Chondrocyte (in vitro differentiated cells): ENCODE measurements at places on chromosomes 16 and 17. TPM values are rescaled to one million over a fixed set of nuclear protein-coding genes. Genes with fewer than 3 reads are reported as not detected.

Gene CRISPLD2
- 1.7 to 12.1 TPM (median 11.7 TPM) in 3 replicates for total RNA-seq

Gene P2RX5
- total RNA-seq, result 0.18 to 1.1 TPM (median 0.30 TPM) in 3 replicates

- no peak for DNase-seq
Measured at GRCh38 chr17:27651411-27652345, 20.7 kb downstream of the LGALS9 start.

- DNase-seq, result no peak
Measured at GRCh38 chr17:82444284-82444893, 6.2 kb downstream of the CYBC1 start.

DNA sequence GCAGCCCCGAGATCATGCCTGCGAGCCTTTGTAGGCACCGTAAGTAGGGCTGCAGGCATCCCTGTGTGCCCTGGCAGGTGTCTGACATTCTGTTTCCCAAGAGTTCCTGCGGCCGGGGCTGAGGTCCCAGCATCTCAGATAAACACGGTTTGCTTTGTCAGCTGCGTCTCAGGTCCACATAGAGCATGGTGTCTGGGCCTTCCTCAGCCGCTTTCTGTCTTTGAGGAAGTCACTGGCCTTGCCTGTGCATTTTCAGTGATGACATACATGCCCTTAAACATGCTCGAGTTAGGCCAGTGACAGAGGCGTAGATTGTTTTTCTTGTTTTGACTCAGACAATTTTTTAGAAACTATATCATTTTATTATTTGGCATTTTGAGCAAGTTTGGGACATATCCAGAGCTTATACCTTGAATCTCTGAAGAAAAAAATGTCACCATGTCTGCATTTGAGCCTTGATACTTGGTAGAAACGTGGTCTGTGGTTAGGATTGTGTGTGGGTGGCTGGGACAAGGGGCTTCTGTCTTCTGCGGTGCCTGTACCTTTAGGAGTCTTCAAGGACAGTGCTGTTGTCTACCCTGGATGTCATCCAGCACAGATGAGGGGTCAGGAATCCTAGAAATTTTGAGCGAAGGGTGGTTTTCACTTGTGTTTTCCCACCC is 105.8 kb downstream of the SNX29 start:
- no peak for DNase-seq

DNA sequence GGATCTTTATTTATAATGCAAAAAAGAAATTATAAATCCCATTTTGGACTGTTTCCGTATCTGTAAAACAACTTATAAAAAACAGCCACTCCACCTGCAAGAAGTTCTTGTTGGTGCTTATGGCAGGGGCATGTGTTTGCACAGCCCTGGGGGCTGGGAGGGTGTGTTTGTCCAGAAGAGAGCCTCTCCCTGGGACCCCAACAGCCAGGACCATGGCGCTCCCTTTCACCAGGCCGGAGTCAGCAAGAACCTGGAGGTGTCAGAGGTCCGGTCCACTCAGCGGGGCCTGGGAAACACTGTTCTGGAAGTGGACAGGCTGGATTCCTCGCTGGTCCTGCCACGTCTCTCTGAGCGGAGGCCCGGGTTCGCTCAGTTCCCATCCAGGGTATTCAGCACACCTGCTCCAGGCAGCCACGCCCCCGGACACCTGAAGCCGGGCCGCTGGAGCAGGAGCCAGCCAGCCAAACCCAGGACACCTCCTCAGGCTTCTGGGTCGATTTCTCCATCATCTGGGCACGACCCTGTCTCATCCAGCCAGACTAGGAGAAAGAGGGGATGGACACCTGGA is 18.9 kb upstream of the GINS2 start:
- no peak for DNase-seq

DNA sequence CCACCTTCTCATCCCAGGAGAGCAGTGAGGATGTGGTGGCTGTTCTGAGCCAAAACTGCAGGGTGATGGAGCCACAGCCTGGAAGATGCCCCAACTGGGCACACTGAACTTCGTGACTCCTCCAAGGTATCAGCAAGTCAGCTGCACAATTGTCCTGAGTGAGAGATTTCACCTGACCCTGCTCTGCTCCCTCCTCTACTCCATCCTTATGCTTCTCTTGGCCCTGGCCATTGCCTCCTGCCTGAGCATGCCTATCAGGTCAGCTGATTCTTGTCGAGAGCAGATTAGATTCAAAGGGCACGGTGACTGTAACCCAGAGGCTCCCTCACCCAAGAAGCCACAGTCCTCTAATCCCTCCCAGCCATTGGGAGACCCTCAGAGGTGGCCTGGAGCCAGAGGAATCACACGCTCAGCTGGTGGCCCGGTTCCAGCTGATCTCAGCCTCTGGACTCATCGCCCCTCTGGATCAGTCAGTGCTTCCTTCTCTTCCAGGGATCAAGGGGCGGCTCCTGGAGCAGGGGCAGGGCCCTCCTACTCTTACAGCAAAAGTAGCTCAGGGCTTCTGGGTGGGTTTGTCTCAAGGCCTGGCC is 7.0 kb upstream of the CYB561 start:
- DNase-seq, result no peak

DNA sequence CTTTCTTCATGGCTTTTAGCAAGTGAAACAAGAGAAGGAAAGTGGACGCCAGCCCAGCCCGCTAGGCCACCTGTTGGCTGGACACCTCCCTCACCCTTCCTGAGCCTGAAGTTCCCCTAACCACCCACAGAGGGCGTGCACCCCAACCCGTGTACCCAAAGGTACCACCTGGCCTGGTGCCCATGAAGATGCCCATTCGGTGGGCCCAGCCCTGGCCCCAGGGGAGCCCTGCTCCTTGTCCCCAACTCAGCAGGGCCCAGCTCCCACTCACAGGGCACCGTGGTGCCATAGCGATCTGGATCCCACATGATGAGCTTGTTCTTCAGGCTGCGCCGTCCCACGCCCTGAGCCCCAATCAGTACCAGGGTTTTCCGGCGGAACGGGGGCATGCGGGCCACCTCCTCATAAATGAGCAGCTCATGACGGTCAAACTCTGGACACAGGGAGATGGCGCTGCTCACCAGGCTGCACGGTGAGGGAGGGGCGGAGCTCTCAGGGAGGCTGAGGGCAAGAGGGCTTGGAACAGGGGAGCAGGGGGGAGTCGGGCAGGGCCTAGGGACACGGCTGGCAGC is 26.8 kb downstream of the MPP2 start:
- DNase-seq, result no peak

DNA sequence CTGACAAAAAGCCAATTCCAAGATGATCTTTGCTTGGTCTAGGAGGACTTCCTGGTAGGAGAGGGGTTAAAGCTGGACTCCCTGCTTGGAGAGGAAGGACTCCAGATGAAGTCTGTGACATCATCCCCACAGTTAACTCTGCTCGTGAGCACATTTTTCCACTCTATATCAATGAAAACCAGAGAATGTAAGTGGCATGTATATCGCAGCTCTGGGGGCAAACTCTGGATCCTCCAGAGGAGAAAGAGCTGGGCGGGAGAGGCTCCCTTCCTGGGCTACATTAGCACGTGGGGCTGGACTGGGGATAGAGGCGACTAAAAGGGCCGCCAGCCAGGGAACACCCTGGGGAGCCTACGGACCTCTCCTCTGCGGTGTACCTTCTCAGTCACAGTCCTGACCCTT is 34.1 kb downstream of the HIC1 start:
- DNase-seq, result no peak

- no peak for DNase-seq
Measured at GRCh38 chr16:84724606-84725309, 25.0 kb downstream of the USP10 start.
